ENCODE measurements at places on chromosomes 12 and 14.

DNA sequence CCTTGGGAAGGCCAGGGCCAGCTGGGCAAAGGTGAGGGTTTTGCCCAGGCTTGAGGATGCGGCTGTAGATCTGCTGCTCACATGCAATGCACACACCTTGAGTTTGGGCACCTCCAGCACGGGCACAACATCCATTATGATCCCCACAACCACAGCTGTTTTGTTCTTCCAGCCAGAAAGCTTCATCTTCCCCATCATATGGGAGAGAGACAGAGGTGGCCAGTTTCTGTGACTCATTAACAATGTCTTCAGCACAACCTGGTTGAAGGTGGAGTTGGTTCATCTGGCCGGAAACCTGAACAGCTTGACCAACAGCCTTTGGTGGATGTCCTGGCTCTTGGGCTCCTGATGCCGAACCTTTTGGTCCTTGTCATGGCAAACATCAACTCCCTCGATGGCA, 163.7 kb upstream of the CCND2 start:
- no peak for DNase-seq

GRCh38 chr12:109165599-109165998, 49.2 kb downstream of the ACACB start:
- no peak for DNase-seq

DNA sequence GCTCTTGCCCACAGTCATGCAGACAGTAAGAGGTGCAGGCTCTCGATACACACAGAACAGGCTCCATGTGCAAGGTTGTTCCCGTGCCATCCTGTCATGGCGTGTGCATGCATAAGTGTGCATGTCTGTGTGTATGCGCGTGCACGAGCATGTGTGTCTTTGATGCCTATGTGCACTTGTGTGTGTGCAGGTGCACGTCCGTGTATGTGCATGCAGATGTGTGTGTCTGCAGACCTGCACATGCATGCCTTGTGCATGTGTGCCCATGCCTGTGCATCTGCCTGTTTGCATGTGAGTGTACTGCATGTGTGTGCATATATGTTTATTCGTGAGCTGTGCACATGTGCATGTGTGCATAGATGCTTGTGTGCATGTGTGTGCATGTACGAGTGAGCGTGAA, 309.8 kb downstream of the TMEM121 start:
- DNase-seq, result no peak

GRCh38 chr12:50641566-50641965, 122.3 kb upstream of the ATF1 start:
- no peak for DNase-seq

DNA sequence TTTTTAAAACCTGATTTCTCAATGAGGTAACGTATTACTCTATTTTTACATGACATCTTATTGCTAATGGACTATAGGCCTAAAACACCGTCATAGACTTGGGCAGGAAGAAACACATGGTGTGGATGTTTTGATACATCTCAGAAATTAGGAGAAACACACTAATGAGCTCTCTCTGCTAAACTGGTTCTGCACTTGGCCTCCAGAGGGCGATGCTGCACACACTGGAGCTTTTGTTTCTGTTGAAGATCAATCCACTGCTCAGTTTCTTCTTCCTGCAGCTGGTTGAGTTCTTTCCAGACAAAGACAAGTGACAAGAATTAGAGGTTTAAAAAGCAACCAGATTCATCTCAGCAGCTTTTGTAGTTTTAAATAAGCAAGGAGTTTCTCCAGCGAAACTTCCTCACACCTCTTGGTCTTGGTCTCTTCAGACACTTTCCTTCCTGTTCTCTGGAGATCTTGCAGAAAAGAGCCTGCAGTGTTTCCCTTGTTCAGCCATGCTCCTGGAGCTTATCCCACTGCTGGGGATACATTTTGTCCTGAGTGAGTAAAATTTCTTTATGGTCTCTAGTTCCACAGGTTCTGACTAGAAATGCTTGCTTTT, 178.5 kb upstream of the OR4E1 start:
- DNase-seq, result no peak

DNA sequence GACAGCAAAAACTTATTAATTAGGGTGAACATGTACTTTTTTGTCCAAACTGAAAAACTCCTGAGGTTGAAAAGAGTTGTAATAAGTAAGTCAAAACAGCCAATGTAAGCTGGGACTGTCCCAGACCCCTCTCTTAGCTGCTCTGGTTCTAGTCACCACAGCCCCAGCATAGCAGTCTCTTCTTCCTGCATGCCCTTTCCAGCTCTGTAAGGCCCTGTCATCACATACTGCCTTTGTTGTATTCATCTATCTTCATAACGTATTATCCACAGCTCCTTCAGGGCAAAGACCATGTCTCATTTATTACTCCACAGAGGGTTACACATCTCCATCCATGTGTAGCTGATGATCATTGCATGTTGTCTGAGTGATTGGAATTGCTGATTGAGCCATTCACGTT, 56.5 kb downstream of the UTP20 start:
- DNase-seq, result no peak

- no peak for DNase-seq
Observed at GRCh38 chr14:52241087-52241793, 26.3 kb upstream of the PTGDR start.

- DNase-seq, result no peak
Observed at GRCh38 chr12:79388011-79388410, 302.8 kb downstream of the PAWR start.

DNA sequence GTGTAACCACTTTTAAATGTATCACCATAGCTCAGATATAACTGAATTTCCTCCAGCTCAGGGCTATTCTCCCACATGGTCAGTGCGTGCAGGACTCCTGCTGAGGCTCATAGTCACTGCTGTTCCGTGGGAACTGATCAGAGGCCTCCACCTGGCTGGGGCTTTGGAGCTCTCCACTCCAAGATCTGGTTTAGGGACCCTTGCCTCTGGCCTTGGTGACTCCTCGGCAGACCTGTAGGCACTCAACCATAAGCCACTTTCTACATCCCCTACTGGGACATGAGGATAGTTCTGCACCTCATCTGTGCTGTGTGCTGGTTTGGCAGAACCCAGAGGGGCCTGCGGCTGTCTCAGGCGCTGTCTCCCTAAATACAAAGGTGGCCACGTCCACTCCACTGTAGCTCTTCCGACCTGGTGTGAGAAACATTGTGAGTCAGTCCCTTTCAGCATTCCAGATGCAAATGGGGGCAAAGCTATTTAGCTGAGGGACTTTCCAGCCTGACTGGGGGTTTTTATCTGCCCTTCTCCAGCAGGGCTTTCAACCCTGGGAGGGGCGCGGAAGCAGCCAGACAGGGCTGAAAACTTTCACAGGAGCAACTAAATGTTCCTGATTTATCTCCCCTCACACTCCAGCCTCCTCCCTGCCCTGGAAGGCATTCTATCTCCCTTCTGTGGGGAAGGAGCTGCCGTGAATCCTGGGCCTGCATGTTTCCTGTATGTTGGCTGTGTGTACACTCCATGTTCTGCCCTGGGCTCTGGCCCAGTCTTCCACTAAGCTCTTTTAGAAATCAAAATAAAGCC, 218.3 kb upstream of the DAAM1 start:
- no peak for DNase-seq

DNA sequence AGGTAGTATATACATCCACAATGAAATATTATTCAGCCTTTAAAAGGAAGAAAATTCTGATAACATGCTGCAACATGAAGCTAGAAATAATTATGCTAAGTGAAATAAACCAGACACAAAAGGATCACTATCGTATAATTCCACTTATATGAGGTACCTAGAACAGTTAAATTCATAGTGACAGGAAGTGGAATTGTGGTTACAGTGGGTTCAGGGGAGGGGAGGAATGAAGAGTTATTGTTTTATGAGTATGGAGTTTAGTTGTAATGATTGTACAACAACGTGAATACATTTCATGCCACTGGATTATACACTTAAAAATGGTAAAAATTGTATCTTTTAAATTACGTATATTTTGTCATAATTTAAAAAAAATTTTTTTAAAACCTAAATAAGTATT, 21.0 kb downstream of the EEA1 start:
- DNase-seq, result no peak

- DNase-seq, result peak; percentile 27
Observed at GRCh38 chr12:55797068-55797467, 20.5 kb downstream of the SARNP start.

DNA sequence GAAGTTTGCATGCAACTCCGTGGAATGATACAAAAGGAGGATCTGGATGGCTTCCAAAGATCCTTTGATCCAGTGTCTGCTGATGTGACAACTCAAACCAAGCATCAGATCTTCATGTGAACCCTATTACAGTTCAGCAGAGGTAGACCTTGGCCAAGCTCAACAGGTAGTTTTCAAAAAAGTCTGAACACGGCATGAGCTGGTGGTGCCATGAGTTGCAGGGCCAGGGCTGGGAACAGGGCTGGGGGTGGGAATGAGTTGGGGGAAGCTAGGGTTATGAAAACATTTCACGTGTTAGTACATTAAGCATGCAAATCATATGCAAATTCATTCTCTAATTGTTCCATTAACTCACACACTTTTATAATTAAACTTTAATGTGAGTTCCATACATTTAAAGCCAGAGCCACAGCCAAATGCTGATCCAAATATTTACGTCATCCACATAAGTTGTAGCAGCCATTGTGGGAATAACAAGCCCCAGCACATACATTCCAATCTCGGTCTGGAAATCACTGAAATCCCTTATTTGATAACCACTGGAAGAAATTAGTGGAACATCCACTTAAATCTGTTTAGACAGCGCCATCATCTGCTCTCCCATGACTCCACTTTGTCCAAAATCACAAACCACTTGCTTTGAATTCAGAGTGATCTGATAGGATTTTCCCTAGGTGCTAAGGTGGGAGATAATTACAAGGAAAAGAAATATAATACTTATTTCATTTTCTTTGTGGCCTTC, 158.5 kb downstream of the APAF1 start:
- no peak for DNase-seq

DNA sequence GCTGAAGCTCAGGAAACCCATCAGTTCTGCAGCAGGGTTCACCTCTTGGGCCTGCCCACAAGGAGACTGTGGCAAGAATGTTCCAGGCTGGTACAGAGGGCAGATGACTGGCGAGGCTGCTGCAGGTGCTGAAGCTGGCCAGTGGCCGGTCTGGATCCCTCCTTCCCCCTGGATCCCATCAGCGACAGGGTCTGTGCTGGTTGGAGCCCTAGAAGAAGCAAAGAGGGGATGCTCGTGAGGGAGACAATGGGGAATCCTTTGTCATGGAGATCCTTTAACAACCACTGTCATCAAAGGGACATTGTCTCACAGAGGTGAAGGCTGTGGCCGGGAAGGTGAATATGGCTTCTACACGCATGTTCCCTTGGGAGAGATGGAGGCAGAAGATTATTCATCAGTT, 211.4 kb upstream of the TMEM132C start:
- no peak for DNase-seq

- no peak for DNase-seq
Observed at GRCh38 chr12:71771069-71771468, 16.4 kb downstream of the RAB21 start.

DNA sequence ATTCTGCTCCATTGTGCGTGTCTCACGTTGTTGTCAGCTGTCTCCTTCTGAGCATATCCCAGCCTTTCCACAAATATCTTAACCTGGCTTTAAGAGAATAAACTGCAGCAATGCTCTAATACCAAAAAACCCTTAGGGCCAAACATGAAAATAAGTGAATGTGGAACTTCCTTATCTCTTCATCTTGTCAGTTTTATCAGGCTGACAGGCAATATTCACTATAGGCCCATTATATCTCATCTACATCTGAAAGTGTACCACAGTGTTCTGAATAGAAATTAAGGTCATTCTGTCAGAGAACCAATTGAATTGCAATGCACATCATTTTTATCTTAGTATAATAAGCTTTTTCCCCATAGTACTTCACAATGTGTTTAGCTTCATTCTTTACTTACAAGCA, 933.1 kb upstream of the FBXO33 start:
- DNase-seq, result no peak

GRCh38 chr12:83538361-83538965, 851.8 kb downstream of the TMTC2 start:
- no peak for DNase-seq

- no peak for DNase-seq
Observed at GRCh38 chr12:38771871-38772270, 133.5 kb downstream of the CPNE8 start.

DNA sequence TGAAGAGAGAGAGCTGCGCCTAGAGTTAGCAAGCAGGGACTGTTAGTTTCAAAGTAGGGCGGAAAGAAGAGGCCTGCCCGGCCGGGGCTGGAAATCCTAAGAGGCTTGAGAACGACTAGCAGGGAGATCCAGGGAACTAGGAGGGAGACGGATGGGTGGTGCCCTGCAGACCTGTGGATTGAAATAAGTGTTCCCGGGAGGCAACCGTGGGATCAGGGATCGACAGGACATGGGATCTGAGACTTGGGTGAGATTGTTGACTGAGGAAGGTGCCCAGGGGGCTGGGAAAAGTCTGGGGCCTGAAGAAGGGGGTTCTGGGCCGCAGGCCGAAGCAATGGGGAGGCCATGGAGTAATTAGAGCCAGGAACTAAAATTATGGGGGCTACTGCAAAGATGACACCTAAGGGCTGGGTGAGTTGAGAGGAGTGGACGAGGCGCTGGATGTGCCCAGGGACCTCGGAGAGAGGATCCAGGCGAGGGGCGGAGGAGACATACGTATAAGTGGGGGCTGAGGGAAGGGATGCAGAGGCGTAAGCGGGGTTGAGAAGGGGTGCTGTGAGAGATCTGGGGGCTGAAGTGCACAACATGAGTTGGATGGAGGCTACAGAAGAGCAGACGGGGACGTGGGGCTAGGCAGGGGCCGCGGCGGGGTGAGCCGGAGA, 635 bp downstream of the LTA4H start:
- peak; percentile 39 for DNase-seq

- DNase-seq, result no peak
Observed at GRCh38 chr14:102471921-102472790, 37.4 kb downstream of the ANKRD9 start.

DNA sequence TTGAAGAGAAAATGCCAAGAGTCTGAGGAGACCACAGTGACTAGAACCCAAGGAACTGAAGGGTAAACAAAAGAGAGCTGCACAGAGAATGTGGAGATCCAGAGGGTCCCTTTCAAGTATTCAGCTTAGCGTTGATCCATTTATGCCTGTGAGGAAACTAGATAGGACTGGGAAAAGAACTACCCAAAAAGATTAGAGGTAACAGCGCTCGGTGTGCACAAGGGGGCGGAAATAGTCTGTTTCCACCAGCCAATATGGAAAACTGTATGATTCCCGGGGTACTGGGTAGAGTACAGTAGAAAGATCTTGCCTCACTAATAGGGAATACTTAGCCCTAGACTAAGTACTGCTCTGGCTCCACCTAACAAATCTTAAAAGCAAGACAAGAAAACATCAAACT, 135.5 kb downstream of the DPF3 start:
- no peak for DNase-seq

DNA sequence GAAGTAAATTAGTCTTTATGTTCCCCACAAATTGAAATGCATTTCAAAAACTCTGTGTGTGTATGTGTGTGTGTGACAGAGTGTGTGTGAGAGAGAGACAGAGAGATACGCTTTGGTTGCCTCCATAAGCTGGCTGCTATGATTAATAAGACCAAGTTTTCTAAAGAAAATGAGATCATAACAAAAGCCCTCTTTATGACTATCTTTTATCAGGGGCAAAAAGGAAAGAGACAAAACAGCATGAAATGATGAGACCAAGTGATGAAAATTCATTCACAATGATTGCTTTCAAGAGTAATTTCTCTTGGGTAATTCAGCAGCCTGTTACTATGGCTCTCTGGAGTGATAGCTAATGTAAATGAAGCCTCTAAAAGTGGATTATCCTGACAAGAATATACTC, 277.6 kb upstream of the PLEKHG7 start:
- DNase-seq, result no peak

All from right hindlimb (tissue), 1 donor.